ENCODE measurements at places on chromosomes 16 and 17. TPM values are rescaled to one million over a fixed set of nuclear protein-coding genes. Genes with fewer than 3 reads are reported as not detected.

FAAP100 gene
- polyA plus RNA-seq, result 11.2 TPM

NPIPB6 gene
- polyA plus RNA-seq, result 0.34 TPM

GAA gene
- 5.7 TPM for polyA plus RNA-seq

KRT36 gene
- 0.04 TPM for polyA plus RNA-seq

GRCh38 chr17:29114141-29114540 lies 66.1 kb downstream of the MYO18A start:
- no peak for DNase-seq
